ENCODE measurements at places on chromosomes 6 and 20.
A peak's percentile ranks its signal among the peaks of the same experiment; 100 is the strongest.

DNA sequence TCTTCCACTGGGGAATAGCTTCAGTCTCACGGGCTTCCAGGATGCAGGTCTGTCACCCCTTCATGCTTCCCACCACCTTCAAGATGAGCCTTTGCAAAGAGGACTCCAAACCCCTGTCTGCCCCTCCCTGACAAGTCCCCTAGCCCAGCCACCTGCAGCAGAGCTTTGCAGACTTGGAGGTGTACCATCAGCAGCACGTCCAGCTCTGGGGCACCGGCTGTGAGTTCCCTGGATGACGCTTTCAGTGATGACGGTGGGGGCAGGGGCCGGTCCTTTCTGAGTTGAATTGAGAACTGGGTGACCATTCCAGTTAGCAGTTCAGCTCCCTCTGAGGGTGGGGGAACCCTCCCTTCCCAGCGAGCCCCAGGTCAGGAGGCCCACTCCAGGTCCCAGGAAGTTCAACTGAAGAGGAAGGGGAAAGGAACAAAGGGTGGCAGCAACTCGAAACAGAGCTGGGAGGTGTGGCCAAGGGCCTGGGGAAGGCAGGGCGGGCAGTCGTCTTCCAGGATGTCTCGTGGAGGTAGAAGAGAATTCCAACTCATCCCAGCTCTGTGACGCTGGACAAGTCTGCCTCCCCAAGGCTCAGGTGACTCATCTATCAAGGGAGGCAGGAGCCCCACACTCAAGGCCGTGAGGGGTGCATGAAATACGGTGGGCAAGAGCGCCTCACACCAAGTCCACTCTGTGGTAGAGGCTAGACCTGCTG lies 86.0 kb downstream of the PTPN1 start:
- DNase-seq, result no peak

DNA sequence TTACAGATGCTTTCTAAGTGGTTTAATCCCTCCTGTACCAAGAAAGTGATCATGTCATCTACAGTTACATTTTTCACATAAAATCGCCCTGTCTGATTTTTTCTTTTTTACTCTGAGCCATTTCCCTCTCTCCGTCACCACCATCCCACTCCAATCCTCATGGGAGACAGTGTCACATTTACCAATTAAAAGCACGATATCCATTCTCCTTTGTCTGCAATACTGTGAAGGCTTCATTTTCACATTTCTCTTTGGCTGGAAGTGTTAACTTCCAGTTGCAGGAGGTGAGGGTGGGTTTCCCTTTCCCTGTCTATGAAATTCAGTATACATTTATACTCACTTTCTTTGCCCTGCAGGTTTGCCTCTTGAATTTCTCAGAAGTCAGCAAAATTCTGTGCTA lies 372.7 kb upstream of the CNR1 start:
- DNase-seq, result no peak

DNA sequence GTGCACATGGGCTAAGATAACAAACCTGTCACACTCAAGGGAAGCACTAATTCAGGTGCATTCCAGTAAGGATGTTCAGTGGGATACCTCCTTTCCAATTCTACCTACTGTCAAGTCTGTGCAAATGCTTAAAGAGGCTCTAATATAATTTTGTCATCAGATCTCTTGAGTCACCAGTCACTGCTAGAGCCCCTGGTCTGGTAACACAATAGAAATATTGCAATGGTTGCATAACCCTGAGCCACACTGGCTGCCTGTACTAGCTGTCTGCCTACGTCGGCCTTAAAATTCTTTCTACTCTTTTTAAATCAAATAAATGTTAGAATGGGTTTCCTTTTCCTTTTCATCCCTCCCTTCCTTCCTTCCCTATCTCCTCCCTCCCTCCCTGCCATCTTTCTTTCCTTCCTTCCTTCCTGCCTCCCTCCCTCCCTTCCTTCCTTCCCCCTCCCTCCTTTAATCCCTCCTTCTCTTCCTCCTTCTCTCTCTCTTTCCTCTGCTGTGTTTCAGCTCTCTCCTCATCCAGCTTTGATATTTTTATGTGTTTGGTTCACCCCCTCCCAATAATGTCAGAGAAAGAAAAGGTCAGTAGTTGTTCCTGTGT lies 28.1 kb upstream of the OLIG3 start:
- no peak for DNase-seq

DNA sequence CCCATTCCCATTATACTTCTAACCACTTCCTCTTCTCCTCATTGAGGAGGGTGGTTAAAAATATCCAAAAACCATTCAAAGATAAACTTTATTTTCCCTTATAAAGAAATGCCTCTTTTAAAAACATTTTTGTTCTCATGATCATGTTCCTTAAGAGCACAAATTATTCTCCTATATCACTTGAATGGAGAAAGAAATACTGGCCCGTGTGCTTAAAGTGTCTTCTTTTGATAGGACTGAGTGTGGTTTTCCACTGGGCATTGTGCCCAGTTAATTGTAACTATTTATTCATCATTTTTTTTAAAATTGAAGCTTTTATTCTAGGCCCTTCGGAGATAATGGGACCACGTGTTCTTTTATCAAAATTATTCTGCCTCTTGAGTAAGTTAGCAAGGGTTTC lies 871.5 kb downstream of the QKI start:
- DNase-seq, result peak; percentile 69

DNA sequence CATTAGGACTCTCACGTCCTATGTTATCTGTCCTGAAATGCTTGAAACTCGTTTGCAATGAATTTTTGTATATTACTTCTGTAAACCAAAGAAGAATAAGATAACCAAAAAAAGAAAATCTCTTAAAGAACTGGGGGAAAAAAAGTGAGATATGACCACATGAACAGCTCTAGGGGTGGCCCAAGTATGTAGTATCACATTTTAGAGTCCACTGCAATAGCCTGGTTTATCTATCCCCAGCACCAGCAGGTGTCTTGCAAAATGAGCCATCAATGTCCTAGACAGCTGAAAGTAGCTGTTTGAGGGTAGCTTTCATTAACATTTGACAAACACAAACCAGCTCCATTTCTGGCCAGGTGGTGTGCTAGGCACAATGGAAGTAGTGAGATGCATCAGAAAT lies 102.8 kb downstream of the PXDC1 start:
- DNase-seq, result peak; percentile 49

GRCh38 chr6:34638834-34639736 lies 57.5 kb downstream of the ILRUN start:
- DNase-seq, result no peak

GRCh38 chr20:32458837-32459220 lies 100.7 kb downstream of the ASXL1 start:
- DNase-seq, result no peak

GRCh38 chr6:112149719-112150263 lies 62.4 kb downstream of the FAM229B start:
- no peak for DNase-seq

- DNase-seq, result peak; percentile 26
Observed at GRCh38 chr6:140744659-140745320, 1370.3 kb upstream of the CITED2 start.

DNA sequence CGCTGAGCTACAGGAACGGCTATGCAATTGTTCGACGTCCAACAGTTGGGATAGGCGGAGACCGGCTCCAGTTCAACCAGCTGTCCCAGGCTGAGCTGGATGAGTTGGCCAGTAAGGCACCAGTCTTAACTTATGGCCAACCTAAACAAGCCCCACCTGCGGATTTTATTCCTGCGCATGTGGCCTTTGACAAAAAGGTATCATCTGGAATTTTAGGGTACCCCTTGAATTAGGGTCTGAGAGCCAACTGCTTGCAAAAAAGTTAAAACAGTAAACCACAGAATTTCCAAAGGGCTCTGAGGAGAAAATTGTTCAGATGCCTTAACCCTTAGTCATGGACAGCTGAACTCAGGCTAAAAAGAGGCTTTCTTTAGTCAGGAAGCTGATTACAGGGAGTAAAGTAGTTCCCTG lies 3.8 kb downstream of the EFHC1 start:
- DNase-seq, result no peak

GRCh38 chr6:63964366-63964765 lies 328.8 kb downstream of the PHF3 start:
- DNase-seq, result no peak

DNA sequence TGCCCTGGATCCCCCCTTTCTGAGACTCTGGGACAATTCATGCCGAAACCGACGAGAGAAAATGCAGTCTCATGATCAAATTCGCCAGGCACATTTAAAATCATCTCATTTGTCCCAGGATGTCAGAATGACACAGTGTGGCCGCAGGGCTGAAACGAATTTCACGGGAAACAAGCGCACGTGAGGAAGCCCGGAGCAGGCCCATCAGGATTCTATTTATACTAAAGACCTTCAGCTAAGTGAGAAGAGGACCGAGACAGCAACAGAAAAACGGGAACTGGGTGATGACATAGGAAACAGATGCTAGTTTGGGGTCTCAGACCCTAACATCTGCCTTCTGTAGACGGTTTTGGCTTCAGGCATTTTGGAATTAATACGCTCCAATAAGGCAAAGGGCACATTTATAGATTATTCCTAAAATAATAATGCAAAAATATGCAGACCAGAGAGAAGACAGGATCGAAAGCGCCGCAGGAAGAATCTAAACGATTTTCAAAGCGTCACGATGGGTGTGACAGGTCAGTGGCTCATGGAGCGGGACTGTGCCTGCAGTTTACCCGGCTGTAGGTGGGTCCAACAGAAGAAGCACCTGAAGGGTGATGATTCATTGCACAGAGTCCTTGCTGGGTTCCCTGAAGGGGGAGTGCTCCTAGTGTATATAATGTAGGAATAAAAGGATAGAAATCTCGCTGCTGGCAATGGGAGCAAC lies 80.8 kb upstream of the MPC1 start:
- no peak for DNase-seq

DNA sequence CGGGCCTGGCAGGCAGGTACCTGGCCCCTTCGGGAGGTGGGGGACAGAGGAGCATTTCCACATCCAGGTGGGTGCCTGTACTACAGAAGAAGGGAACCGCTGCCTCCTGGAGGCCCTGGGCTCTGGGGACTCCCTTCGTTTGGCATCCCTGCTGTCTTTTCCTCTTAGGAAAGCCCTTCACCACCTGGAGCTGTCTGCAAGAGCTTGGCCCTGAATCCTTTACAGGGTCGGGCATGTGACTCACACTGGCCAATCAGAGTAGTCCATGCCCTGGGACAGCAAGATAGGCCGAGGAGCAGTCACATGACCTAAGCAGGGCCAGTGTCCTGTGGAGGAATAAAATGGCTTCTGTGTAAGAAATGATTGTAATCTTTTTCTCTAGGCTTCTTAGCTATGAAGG lies 224.9 kb downstream of the ANKRD60 start:
- DNase-seq, result no peak

DNA sequence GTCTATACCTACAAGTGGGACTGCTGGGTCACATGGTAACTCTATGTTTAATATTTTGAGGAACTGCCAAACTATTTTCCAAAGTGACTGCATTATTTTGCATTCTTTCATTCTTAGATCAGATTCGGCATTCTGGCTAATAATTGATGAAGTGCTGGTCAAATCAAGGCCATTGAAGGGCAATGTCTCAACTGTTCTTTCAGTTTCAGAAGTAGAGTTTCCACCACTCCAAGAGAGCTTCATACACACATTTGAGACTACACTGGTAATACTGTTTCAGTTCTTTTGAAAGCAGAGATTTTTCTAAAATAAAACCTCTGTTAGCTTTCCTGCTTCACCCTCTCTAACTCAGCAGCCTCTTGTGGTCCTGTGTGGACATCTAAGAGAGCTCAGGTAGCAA lies 154.5 kb downstream of the CFAP61 start:
- DNase-seq, result no peak

- DNase-seq, result no peak
Observed at GRCh38 chr6:37537548-37537947, 37.9 kb upstream of the CCDC167 start.

DNA sequence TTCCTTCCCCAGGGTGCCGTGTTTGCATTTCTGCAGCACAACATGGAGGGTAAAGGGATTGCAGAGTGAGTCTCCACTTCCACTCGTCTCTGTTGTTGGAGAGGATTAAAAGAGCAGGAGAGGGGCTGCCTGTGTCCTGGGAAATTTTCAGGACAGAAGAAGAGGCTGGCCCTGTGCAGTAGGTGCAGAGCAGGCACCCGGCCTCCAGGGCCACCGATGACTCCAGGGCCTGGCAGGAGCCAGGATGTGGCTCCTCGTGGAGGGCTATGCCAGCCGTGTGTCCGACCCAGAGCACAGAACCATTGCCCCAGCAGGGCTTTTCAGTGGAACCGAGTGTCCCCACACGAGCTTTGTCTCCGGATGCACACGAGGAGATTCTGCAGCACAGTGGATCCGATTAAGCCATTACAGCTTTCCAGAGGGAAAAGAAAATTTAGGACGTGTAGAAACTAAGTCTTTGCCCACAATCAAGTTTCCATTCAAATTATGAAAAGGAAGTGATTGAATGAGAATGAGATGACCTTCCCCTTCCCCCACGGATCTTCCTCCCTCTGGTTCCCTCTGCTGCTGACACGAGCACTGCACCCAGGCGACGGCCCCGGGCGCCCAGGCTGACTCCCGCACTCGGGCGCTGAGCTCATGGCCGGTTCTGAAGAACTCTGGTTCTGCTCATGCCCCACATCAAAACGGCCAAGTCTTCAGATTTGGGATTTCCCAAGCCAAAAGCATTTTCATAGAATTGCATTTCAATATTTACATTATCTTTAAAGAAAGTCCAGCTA lies 43.1 kb upstream of the UNC93A start:
- no peak for DNase-seq

- DNase-seq, result peak; percentile 35
Observed at GRCh38 chr20:3658716-3659491, 4.3 kb downstream of the GFRA4 start.

DNA sequence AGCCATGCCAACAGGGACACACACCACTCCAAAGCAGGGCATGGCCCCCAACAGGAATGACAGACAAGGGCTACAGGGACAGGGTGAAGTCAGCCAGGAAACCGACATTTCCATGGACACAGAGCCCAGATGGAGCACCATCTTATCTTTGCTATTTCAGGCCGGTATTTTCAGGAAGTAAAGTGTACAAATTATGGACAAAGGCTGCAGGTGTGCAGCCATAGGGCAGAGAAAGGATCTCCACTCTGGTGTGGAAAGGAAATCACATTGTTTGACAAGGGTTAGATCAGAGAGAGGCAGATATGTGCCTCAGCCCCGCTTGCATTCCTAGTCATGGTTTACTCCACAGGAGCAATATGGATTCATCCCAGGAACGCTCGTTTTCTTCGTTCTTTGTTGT lies 81.7 kb upstream of the SLC22A23 start:
- no peak for DNase-seq

GRCh38 chr20:10167040-10167439 lies 51.6 kb upstream of the SNAP25 start:
- no peak for DNase-seq

GRCh38 chr6:66993272-66993671 lies 1286.2 kb upstream of the EYS start:
- DNase-seq, result peak; percentile 71

GRCh38 chr6:129312880-129313279 lies 397.1 kb downstream of the ARHGAP18 start:
- no peak for DNase-seq

DNA sequence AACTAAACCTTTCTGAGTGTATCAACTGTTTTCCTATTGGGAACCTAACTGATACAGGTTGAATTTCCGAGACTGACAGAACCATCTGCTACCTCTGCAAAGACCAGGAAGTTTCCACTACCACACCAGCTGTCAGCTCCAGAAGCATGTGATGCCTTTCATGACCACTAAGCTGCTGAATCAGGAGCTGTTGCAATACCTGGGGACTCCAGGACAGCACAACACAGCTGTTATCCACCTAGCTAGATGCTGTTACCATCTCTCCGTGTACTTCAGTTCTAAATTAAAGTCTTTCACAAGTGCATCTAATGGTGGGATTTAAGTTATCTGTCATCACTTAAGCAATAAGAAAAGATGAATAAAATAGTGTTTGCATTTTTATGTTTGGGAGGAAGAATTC lies 158.2 kb upstream of the IMPG1 start:
- peak; percentile 49 for DNase-seq
